ENCODE measurements at places on chromosomes 1 and 21. TPM values are rescaled to one million over a fixed set of nuclear protein-coding genes. Genes with fewer than 3 reads are reported as not detected.

FCGR2B gene
- total RNA-seq = not detected

CNKSR1 gene
- total RNA-seq = 0.26 TPM

KCNA2 gene
- not detected for total RNA-seq

LAPTM5 gene
- 0.44 TPM for total RNA-seq

FAM131C gene
- total RNA-seq = 0.53 TPM

TEDDM1 gene
- total RNA-seq = not detected

OR2T8 gene
- not detected for total RNA-seq

SPATA17 gene
- total RNA-seq = 1.5 TPM

EDN2 gene
- total RNA-seq = not detected

ZMYM4 gene
- 33.3 TPM for total RNA-seq

ADCY10 gene
- total RNA-seq = 0.26 TPM

PIGV gene
- 10.9 TPM for total RNA-seq

OR2AJ1 gene
- total RNA-seq = not detected

TTC24 gene
- not detected for total RNA-seq

SV2A gene
- total RNA-seq = 5.8 TPM

SFN gene
- total RNA-seq = not detected

PTGER3 gene
- 0.13 TPM for total RNA-seq

LHX8 gene
- not detected for total RNA-seq

Measured in aortic smooth muscle cell (primary cell).